ENCODE measurements at places on chromosomes 12 and 14.

DNA sequence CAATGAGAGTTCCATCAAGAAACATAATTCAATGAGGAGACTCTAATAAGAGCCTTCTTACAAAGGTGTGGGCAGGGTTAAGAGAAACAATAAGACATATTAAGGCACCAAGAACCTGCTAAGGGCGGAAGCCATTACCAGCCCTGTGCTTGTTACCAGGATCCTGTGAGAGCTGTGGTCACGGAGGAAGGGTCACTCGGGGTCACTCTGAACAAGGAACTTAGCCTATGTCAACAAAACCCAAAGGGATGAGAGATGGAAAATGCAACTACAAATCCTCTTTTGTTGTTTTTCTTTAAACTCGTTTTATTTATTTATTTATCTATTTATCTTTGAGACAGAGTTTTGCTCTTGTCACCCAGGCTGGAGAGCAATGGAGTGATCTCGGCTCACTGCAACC lies 460.4 kb upstream of the CCDC196 start:
- no peak for DNase-seq

DNA sequence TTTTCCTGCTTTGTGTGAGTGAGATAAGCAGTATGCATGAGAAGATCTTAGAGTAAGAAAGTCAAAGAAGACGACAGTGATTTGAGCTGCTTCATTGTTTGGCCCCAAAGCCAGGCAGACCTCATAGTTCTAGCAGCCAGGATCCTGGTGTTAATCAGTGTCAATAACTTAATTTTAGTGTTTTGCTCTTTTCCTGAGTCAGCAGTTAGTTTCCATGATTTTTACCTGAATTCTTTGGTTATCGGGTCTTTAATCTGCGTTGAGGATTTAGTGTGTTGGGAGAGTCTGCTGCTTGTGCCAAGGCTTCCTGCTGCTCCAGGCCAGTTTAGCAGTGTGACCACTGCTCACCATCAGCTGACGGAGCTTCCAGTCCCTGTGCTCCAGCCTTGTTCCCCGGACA lies 241.6 kb upstream of the SOX5 start:
- no peak for DNase-seq

DNA sequence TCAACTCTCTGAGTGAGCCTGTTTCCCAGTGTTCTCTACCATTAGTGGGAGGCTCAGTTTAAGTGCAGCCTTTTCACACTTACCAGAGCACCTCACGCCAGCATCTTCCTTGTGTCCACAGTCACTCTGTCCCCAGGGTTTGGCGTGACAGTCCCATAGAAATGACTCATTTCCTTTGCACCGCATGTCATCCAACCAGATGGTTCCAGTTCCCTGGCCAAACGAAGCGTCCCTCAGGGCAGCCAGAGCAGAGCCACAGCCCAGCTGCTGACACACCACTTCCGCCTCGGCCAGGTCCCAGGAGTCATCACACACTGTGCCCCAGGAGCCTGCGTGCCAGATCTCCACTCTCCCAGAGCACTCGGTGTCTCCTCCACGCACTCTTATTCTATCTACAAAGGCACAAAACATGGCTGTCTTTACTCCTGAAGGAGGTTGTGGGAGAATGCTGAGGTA lies 65.4 kb downstream of the ACSM4 start:
- DNase-seq, result no peak

DNA sequence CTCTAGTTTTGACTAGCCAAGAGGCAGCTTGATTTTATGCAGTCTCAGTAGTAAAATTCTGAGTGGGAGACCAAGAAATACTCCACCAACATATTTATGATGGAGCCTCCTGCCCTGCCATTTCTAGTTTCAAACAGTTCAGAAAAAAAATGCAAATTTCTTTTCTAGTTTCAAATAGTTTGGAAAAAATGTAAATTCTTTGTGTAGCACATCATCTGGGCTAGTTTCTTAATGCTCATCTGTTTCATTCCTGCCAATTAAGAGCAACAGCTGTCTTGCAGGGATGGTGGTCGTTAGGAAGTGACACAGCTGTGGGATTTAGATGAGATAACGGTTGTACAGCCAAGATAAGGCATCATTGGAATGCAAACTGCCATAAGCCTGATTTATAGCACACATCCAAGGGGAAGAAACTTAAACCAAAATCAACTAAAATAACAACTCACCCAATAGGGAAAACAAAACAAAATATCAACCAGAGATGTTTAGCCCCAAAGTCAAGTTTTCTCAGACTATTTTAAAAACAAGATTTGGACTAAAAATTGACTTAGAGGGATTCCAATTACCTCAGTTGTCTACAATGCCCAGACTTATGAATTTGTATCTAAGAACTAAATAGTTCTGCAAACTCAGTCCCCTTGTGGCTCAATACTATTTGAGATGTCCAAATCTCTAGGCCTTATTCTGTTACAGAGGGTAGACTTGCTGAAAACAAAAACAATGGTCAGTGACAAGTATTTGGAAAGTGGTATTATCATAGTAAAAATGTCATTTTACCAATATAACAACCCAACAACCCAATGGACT lies 291.3 kb upstream of the ATP2B1 start:
- no peak for DNase-seq

DNA sequence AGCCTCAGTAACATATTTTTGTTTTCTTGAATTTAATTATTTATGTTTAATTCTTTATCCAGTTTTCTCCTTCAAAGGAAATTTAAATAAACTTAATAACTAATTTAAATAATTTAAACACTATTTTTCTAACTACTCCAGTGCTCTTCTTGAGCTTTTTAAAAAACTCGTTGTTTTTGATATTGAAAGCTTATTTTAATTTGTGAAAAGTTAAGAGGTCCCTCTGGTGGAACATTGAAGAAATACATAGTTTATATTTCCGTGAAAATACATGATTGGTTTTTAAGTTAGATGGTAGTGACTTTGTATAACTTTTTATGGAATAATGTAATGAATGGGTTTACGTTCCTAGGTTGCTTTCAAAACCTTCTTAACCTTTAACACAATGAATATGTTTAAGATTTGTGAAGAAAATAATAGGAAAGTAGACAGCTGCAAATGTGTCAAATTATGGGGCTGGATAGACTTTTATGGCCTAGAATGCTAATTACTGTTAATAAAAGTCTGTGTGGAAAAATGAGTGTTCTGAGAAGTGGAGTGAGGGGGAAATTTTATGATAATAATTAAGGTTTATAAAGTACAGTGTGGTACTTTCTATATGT lies 45.9 kb upstream of the MSRB3 start:
- DNase-seq, result no peak

DNA sequence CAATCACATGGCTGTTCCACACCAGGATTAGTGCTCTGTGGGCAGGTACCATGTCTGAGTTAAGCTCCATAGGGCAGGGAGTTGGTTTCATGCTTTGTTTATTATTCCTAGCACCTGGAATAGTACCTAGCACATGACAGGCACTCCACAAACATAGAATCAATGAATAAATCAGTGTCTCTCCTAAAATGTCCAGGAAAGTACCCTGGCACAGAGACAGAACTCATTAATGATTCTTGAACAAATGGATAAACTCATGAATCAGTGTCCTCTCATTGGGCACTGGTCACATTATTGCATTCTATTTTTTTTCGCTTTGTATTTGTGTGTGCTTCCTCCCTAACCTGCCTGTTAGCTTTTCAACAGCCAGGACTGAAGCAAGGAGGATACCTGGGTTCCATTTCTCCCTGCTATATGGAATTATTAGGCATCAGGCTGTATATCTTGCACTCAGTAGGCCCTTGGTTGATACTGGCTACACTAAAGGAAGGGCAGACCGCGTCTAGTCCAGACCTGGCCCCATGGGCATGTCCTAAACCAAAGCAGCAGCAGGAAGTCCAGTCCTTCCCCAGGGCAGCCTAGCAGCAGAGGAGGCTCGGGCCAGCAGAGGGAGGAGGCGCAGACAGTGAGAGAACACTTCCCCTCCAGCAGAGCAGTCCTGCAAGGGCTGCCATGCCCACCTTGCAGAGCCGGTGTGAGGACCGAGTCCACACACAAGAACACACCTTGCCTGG lies 18.4 kb downstream of the HDAC7 start:
- no peak for DNase-seq

- DNase-seq, result no peak
Measured at GRCh38 chr12:64269161-64269560, 47.1 kb upstream of the KICS2 start.

- peak; percentile 69 for DNase-seq
Measured at GRCh38 chr12:124388679-124389137, 93.8 kb downstream of the RFLNA start.

DNA sequence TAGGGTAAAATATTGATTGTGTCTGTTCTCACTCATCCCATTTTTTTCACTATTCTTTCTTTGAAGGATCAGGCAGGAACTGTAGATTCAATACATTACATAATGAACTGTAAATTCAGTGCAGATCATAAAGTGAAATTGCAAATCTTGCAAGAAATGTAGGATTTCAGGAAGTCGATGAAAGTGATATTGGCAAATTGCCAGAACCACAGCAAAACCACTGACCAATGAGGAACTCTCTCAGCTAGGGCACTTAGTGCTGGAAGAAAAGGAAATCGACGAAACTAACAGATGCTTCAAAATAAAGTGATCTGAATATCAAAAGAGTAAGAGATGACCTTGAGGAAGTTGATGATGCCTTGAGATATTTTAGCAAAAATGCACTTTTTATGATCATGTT lies 157.6 kb downstream of the AACS start:
- no peak for DNase-seq

GRCh38 chr12:115163710-115164109 lies 479.7 kb upstream of the TBX3 start:
- peak; percentile 5 for DNase-seq

DNA sequence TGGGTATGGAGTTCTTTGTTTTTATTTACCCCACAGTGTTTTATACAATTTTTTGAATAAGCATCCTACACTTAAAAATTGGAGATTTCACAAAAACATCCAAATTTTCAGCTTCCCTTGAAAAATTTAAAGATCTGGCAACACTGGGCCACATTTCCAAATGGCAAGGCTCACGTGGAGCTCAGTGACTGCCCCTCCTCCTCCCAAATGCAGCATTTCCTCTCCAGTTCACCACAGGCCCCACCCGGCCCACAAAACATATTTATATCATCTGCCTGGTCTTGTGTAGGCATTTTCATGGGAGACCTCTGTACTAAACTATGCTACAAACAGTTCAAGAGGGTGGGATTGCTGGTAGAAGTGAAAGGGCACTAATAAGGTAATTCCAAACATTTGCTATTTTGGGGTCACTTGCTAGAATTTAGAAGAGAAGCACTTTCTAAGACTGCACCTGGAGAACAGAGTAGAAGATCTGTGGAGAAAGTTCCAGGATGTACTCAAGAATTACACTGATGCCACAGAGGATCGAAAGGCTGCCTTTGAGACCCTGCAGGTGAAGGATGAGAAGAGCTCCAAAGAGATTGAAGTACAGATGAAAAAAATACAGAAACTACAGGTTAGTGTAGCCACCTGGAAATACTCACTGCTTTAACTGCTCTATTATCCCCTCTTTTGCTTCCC lies 7.3 kb downstream of the FKBP11 start:
- DNase-seq, result no peak

GRCh38 chr14:65159281-65160062 lies 57.2 kb upstream of the MAX start:
- DNase-seq, result no peak

- no peak for DNase-seq
Measured at GRCh38 chr12:51439330-51439729, 14.7 kb downstream of the SLC4A8 start.

- no peak for DNase-seq
Measured at GRCh38 chr12:100068305-100068704, 74.4 kb downstream of the BLTP3B start.

DNA sequence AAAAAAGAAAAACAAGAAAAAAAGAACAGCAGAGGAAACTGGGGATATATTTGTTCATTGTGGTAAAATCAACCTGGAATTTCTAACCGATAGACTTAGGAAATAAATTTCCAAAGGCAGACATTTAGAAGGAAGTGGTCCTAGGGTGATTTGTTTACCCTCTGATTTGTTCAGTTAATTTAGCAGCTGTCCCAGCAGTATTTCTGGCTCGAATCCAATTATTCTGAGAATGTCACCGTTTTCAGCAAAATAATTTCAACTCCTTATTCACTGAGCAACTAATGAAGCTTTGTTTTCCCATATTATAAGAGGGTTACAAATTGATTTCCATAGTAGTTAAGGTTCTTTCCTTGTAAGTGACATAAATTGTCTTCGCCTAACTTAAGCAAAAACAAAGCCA lies 285.2 kb upstream of the SYT10 start:
- no peak for DNase-seq

- DNase-seq, result peak; percentile 62
Measured at GRCh38 chr12:81627336-81628189, 131.6 kb downstream of the PPFIA2 start.

DNA sequence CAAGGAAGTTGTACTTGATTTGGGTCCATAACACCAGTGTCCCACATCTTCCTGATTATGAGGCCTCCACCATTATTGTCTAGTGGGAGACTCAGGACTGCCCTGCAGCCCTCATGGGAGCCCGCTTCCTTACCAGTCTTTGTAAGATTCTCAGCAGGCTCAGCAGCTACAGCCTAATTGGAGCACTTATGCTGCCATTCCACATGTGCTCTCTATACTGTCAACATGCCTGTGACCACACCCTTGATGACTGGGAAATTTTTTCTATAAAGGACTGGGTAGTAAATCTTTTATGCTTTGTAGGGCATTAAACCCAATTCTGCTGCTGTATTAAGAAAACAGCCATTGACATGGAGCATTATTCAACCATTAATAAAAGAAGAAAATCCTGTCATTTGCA lies 145.5 kb upstream of the IGF1 start:
- no peak for DNase-seq

GRCh38 chr12:96258104-96258961 lies 64.2 kb downstream of the ELK3 start:
- no peak for DNase-seq

DNA sequence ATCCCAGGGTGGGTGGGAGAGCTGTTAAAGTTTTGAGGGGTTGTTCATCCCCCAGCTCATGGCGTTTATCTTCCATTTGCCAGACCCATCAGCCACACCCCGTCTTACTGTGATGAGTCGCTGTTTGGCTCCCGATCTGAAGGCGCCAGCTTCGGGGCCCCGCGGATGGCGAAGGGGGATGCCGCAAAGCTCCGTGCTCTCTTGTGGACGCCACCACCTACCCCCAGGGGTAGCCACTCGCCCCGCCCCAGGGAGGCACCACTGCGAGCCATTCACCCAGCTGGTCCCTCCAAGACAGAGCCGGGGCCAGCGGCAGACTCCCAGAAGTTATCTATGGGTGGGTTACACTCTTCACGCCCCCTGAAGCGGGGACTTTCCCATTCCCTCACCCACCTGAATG lies 5.7 kb downstream of the RITA1 start:
- no peak for DNase-seq

Data from NCI-H1436 (cell line).